ENCODE measurements at places on chromosomes 11 and 22.

GRCh38 chr11:44451706-44452105 is 113.8 kb upstream of the CD82 start:
- no peak overlapping the region for H3K4me3 ChIP-seq
- H3K27me3 ChIP-seq, result no peaks in the 10 kb centered on the region
- DNase-seq, result no peak

DNA sequence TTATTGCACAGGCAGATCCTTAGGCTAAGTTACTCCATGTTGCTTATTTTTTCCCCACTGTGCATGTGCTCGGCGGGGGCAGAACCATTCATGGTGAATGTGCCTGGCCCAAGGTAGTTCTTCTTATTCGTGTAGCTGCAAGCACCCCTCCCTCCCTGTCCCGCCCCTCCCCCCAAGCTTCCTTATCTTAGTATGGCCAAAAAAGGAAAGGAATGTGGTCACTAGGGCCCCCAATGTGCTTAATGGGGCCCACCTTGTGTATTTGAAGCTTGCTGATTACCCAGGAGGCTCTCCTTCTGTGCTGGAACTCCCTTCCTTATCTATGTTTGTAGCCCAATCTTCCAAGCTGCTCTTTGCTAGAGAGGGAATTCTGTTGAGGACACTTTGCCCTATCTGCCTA is 1259.7 kb upstream of the RAG2 start:
- no peaks in the 10 kb centered on the region for H3K4me1 ChIP-seq
- no peak overlapping the region for H3K4me3 ChIP-seq
- no peaks in the 10 kb centered on the region for H3K27me3 ChIP-seq
- DNase-seq, result no peak
- no peak overlapping the region for H3K27ac ChIP-seq

- H3K4me1 ChIP-seq, result no peaks in the 10 kb centered on the region
- peaks cover 16% of the 10 kb centered on the region for H3K27me3 ChIP-seq
- no peak overlapping the region for H3K4me3 ChIP-seq
These were observed 573.0 kb downstream of the TBC1D22A start for GRCh38 chr22:47335460-47335859.

DNA sequence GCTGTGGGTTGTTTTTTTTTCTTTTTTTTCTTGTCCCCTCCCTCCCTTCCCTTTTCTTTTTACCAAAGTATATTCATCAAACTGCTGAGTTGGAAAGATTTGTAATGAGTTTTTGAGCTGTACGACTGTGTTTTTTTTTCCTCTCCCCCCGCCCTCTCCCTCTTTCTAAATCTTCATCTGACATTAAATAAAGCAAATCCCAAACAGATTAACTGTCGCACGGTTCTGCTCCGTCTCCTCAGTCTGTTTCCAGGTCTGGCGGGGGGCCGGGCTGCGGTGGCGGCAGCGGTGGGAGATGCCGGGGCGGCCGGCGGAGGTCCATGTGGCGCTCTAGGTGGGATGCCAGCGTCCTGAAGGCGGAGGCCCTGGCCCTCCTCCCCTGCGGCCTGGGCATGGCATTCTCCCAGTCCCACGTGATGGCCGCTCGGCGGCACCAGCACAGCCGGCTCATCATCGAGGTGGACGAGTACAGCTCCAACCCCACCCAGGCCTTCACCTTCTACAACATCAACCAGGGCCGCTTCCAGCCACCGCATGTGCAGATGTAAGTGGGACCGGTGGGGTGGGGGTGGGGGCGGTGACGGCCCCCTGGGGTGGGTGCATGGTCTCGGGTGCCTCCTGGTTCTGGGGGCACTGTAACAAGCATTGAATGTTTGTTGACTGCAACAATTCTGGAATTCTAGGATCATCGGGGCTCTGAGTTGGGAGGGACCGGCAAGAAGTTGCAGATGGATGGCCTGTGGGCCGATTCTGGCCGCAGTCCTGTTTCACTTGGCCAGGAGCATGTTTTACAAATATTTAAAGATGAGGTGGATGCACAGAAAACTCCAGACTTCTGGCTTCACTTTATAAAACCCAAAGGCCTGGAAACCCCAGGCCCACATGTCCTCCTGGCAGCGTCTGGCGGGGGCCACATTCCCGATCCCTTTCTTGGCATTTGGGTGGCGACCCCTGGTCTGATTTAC is 13.1 kb downstream of the MPPED1 start:
- no peaks in the 10 kb centered on the region for H3K36me3 ChIP-seq
- peaks cover 8% of the 10 kb centered on the region for H3K27me3 ChIP-seq
- no peak overlapping the region for H3K27ac ChIP-seq
- H3K4me1 ChIP-seq, result no peaks in the 10 kb centered on the region

DNA sequence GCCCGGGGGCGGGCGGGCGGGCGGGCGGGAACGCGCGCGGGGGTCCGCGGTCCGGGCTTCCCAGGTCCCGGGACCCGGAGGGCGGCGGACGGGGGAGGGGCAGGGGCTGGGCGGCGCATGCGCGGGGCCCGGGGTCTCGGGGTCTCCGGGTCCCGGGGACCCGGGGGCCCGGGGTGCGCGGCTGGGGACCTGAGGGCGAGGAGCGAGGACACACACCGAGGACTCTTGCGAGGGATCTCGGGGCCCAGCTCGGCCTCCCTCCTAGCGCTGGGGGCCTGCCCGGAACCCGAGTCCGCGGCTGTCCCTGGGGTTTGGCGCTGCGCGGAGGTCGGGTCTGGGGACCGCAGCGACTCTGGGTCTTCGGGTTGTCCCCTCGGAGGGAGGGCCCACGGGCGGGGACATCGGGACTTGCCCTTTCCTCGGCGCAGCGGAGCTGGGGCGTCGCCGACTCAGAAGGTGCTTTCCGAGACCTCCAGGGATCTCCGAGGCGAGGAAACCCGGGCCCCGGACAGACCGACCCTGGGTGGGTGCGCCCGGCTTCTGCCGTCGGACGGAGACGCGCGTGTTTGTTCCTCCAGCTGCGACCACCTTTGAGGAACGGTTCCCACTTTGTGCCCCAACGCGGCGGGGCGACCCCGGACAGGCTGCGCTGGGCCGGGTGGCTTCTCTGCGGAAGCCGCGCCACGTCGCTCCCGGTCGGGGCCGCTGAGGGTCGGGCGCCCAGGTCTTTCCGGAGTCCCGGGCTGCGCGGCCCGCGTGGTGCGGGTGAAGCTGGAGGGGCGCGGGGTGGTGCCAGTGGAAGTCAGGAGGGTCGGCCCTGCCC is 540 bp downstream of the PPARA start:
- peaks cover 7% of the 10 kb centered on the region for H3K27me3 ChIP-seq
- peak overlapping the region; percentile 74 for H3K4me3 ChIP-seq
- peak; percentile 74 for DNase-seq
- H3K4me1 ChIP-seq, result peaks cover 13% of the 10 kb centered on the region
- peaks cover 9% of the 10 kb centered on the region for H3K36me3 ChIP-seq
- H3K27ac ChIP-seq, result no peak overlapping the region

GRCh38 chr22:30606455-30607299 is at the start of gene TCN2:
Gene TCN2, plus strand, starts transcription at chr22:30607174. Its CDS starts 158 bp downstream, at chr22:30607332.
- peak within 1 kb of the TSS; percentile 52 for H3K4me3 ChIP-seq
- peak; percentile 73 for DNase-seq
- peaks cover 30% of the 10 kb centered on the region for H3K4me1 ChIP-seq
- peak within 1 kb of the TSS; percentile 55 for H3K27ac ChIP-seq
- H3K27me3 ChIP-seq, result peaks cover 2% of the 10 kb centered on the region
- H3K36me3 ChIP-seq, result no peaks in the 10 kb centered on the region

GRCh38 chr11:68030318-68031143 is at the start of gene NDUFS8:
Gene NDUFS8, plus strand, starts transcription at chr11:68030681. Its CDS starts 1,471 bp downstream, at chr11:68032152.
- peaks cover 7% of the 10 kb centered on the region for H3K36me3 ChIP-seq
- H3K27ac ChIP-seq, result peak within 1 kb of the TSS; percentile 95
- H3K4me1 ChIP-seq, result peaks cover 26% of the 10 kb centered on the region
- peak; percentile 97 for DNase-seq
- no peaks in the 10 kb centered on the region for H3K27me3 ChIP-seq
- H3K4me3 ChIP-seq, result peak within 1 kb of the TSS; percentile 96

DNA sequence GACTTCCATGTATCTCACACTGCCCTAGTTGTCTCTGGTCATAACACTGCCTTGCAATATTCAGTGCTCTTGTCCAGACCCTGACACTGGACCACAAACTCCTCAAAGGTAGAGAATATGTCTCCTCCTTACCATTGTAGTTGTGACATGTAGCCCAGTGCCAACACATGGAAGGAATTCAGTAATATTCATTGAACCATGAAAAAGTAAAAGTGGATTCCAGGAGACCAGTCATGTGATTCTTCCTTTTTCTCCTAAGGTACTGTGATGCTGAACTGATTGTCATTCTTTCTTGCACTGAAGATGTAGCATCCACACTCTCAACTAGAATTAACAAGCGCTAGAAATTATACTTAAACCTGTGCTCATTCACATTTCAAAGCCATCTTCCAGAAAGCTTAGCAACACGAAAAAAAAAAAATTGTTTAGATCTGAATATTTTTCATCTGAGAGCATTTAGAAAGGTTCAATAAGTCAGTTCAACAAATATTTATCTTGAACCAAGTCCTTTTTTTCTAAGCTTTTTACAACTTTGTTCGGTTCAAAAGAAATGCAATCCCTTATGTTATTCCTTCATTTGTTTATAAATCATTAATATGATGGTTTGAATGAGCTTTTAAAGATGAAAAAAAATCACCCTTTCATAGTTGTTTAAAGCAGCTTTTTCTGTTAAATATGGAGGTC is 224.7 kb upstream of the BLID start:
- H3K4me3 ChIP-seq, result no peak overlapping the region
- peaks cover 5% of the 10 kb centered on the region for H3K27me3 ChIP-seq
- H3K4me1 ChIP-seq, result no peaks in the 10 kb centered on the region
- H3K36me3 ChIP-seq, result no peaks in the 10 kb centered on the region

DNA sequence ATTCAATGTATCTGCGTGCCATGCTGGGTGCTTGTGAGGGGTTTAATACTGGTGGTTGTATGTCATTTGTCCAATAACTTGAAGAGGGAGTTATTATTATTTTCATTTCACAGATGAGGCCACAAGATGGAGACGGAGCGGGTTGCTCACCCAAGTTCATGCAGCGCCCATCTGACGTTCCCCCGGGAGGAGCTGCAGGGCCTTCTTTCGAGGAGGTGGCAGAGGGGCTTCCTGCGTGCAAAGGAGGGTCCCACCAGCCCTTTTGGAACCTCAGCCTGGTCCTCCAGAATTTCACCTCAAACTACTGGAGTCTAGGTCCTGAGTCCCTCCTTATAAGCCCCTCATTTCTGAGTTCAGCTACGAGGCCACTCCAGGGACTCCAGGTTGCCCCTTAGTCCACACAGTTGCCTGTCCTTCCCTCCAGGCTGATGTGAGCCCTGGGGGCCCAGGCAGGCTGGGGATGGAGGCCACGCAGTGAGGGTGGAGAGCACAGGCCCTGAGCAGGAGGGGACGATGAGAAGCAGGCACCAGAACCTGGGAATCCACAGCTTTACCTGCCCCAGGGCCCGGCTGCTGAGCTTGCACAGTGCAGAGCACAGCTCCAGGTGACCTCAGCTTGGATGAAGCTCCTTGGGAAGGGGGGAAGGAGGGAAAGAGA is 2.9 kb upstream of the VSIG10L2 start:
- peaks cover 10% of the 10 kb centered on the region for H3K4me1 ChIP-seq
- no peaks in the 10 kb centered on the region for H3K27me3 ChIP-seq
- no peaks in the 10 kb centered on the region for H3K36me3 ChIP-seq
- no peak overlapping the region for H3K27ac ChIP-seq

DNA sequence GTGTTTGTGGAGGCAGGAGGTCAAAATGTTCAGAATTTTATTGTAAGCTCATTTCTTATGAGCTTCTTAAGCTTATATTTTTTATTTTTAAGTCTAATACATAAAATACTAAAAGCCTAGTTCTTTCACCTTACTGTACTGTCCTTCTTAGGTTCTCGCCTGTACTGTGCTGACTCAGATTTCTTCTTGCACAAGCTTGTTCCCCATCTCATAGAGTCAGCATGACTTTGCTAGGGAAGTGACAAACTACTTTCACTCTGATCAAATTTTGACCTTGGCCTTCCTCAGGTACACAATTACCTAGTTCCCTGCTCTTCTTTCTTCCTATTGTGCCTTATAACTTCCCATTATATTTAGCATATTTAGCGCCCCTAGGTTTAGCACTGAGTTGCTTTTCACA is 81.5 kb downstream of the STK33 start:
- H3K4me1 ChIP-seq, result no peaks in the 10 kb centered on the region
- peaks cover 9% of the 10 kb centered on the region for H3K27me3 ChIP-seq
- no peak overlapping the region for H3K27ac ChIP-seq
- H3K36me3 ChIP-seq, result no peaks in the 10 kb centered on the region
- H3K4me3 ChIP-seq, result no peak overlapping the region

DNA sequence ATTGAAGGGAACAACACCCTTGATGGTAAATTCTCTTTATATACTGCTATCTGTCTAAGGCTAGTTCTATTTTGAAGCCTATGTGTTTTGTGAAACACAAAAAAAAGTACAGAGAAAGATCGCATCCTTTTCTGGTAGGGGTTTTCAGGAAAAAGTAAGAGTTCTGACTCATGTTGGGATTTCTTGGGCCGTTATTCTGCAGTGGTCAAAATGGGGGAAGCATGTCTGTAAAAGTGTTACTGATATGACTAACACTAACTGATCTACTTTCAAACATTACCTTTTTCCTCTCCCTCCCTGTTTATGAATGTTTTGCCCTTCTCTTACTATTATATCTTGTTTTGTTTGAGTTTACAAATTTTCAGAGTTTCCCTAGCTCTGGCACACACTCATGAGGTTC is 53.9 kb downstream of the CTNND1 start:
- no peak overlapping the region for H3K27ac ChIP-seq
- H3K36me3 ChIP-seq, result peaks cover 11% of the 10 kb centered on the region
- no peak overlapping the region for H3K4me3 ChIP-seq

DNA sequence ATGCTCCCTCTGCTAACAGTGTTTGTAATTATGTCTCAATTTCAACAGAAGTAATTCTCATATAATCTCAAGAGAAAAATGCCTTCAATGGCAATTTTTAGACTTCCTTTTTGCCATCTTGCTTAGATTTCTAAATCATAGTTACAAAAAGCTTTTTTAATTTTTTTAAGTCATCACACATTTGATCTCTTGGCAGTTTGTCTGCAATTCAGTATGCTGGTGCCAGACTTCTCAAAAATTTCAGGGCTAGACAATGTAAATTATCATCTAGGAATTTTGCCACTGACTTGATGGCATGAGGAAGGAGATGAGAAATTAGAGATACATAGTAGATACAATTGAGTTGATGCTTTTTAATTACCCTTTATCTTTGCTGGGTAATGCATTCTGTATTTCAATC is 1176.7 kb upstream of the CNTN5 start:
- H3K27me3 ChIP-seq, result no peaks in the 10 kb centered on the region
- no peak overlapping the region for H3K4me3 ChIP-seq
- H3K27ac ChIP-seq, result no peak overlapping the region
- H3K36me3 ChIP-seq, result no peaks in the 10 kb centered on the region
- DNase-seq, result no peak

GRCh38 chr22:45616432-45616831 is 55.2 kb upstream of the ATXN10 start:
- H3K36me3 ChIP-seq, result no peaks in the 10 kb centered on the region
- no peak overlapping the region for H3K27ac ChIP-seq
- peaks cover 4% of the 10 kb centered on the region for H3K27me3 ChIP-seq
- peaks cover 4% of the 10 kb centered on the region for H3K4me1 ChIP-seq
- H3K4me3 ChIP-seq, result no peak overlapping the region

DNA sequence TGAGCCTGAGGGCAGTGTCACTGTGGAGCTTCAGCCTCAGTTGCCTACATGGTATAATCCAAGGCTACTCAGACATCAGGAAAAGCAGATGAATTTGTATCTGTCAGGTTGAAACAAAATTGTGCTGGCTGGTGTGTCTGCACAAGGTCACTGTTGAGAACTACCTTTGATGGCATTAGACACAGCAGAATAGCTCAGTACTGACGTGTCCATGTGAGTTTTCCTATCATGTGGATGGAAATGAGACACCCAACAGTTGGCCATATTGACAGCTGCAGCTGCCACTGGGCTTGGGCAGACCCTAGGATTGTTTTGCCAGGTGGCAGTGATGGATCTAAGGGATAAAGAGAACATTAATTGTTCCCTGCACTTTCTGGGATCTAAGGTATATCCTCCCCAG is 15.8 kb downstream of the CCDC134 start:
- peaks cover 10% of the 10 kb centered on the region for H3K36me3 ChIP-seq
- no peaks in the 10 kb centered on the region for H3K27me3 ChIP-seq
- H3K27ac ChIP-seq, result no peak overlapping the region
- H3K4me1 ChIP-seq, result no peaks in the 10 kb centered on the region
- DNase-seq, result no peak
- H3K4me3 ChIP-seq, result no peak overlapping the region

All from activated CD4-positive, alpha-beta T cell treated with anti-CD3 and anti-CD28 coated beads for 36 hours (primary cell).